ENCODE measurements at places on chromosomes 2 and 18. TPM values are rescaled to one million over a fixed set of nuclear protein-coding genes. Genes with fewer than 3 reads are reported as not detected.

GFPT1 gene
- total RNA-seq, result 36.8 TPM

MSGN1 gene
- not detected for total RNA-seq

RIT2 gene
- not detected for total RNA-seq

GAL3ST2 gene
- total RNA-seq, result not detected

ZNF396 gene
- 0.62 TPM for total RNA-seq

DES gene
- 14,457 TPM for total RNA-seq

PLA2R1 gene
- total RNA-seq, result 2.9 TPM

ABCG8 gene
- not detected for total RNA-seq

ANKRD30BL gene
- total RNA-seq, result not detected

C2orf15 gene
- 0.30 TPM for total RNA-seq

DBI gene
- total RNA-seq, result 315 TPM

MROH2A gene
- not detected for total RNA-seq

CTDP1 gene
- total RNA-seq, result 10.2 TPM

SPP2 gene
- not detected for total RNA-seq

RAB6C gene
- 0.25 TPM for total RNA-seq

MEP1B gene
- total RNA-seq, result not detected

KYNU gene
- 1.4 TPM for total RNA-seq

IGFBP2 gene
- 50.7 TPM for total RNA-seq

DIPK1C gene
- 6.3 TPM for total RNA-seq

FBXO41 gene
- total RNA-seq, result 0.69 TPM

RAD51AP2 gene
- total RNA-seq, result 0.10 TPM

CCDC68 gene
- 3.3 TPM for total RNA-seq

CXCR4 gene
- 3.6 TPM for total RNA-seq

KLHL41 gene
- 168 TPM for total RNA-seq

FTCDNL1 gene
- 2.0 TPM for total RNA-seq

SIX3 gene
- total RNA-seq, result not detected

NT5C1B gene
- total RNA-seq, result not detected

GKN2 gene
- not detected for total RNA-seq

MAP3K19 gene
- not detected for total RNA-seq

ZBTB7C gene
- total RNA-seq, result 2.1 TPM

NCK2 gene
- 39.9 TPM for total RNA-seq

Measured in left ventricle myocardium superior (tissue), 1 donor.